ENCODE measurements at places on chromosomes 5 and 9.

GRCh38 chr5:83744821-83745220, 24.2 kb upstream of the HAPLN1 start:
- DNase-seq, result no peak

GRCh38 chr9:120387257-120388002, 192.5 kb downstream of the CDK5RAP2 start:
- DNase-seq, result no peak

DNA sequence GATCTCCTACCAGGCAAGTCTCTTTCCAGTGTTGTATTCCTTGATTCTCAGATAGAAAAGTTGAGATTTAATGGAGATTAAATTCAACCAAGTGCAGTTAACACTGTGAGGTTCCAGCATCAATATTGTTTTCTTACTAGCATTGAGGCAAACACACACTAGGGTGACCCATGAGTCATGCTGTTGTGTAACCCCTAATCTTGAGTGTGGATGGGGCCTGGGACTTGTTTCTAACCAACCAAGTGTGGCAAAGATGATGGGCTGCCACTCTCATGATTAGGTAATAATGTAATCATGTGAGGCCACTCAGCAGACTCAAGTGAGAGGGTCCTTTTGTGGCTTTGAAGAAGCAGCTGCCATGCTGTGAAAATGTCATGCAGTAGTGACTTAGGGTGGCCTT, 394.2 kb downstream of the IRX2 start:
- no peak for DNase-seq

DNA sequence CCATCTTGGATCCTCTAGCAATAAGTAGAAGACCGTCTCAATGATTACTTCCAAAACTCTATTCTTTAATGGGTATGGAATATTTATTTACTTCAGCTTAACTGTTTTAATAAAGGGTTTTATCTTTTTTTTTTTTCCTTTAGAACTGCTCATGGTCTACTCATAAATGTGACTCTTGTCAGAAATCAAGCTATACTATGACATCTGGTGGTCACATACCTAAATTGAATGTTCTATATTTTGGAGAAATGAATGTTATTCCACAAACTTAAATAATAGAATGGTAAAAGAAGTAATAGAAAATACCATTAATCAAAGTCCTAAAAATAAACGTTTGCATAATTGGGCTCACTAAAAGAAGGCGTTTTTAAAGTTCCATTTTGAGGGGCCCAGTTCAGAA, 131.2 kb upstream of the PLCXD3 start:
- DNase-seq, result no peak

DNA sequence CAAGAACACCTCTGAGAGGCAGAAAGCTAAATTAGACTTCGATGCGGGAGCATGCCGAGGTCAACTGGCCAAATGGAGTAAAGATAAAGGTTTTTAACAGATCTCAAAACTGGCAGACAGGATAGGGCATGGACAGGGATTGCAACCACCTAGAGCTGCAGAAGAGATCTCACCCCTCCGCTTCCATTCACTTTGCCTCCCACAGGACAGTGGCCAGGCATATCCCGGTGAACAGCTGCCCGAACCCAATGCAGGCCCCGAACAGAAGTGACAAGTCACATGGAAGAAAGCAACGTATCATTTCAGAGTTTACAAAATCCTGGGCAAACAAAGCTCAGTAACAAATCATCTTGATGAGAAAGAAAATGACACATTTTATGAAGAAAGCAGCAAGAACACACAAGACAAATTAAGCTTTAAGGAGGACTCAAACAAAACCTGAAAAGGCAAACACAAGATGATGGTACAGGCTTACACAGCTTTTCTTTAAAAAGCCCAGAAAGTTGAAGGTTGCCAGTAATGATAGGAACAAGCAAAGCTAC, 18.4 kb downstream of the RNF130 start:
- no peak for DNase-seq

DNA sequence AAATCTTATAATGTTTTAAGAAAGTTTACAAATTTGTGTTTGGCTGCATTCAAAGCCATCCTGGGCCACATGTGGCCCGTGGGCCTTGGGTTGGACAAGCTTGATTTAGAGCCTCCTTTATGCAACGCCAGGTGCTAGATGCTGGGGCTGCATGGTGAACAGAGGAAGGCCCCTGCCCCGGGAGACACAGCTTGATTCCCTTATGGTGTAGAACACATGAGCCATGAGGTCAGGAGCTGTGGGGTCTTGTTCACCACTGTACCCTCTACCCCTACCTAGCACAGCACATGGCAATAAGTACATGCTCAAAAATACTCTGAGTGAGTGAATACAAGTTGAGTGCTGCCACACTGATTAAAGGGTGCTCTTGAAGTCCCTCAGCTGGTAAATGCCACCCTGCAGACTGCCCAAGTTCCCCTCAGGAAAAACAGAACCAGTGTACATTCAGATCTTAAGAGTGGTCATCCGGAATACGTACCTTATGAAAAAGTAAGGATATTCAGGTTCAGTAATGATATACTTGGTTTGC, 71.9 kb downstream of the ARRDC3 start:
- no peak for DNase-seq

DNA sequence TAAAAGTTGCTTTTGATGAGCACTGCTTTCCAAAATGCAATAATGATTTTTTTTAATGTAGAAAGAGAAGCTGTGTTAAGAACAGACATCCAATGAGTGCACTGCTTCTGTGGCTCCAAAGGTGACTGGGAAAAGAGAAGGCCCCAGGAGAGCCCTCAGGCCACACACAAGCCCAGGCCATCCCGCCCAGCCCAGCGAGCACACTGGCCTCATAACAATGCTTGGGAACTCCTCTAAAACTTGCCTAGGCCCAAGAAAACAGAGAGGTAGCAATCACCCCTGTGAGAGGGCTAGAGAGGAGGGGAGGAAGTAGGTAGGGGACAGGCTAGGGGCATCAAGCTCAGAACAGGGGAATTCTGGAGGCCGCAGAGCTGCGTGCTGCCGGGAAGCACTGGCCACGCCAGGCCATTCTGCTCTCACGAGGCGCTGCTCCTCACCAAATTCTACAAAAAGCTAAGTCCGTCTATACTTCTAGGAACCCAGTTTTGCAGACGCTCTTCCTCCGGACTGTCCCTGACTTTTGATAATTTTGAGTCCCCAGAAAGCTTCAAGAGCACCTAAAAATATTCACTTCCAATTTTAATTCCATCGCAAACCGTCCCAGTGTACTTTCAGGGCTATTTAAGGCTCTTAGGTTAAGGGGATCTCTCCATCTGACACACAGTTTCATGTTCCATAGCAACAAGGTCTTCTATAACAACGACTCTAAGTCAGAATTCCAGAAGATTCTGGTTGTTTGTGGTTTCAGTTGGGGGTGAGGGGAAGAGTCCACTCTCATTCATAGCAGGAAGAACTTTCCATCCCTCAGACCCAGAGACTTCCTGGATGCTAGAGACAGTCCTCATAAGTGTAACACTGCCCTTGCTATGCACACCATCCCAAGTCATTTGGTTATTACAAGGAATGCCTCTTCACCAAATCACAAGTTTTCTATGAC, 51.0 kb downstream of the HABP4 start:
- DNase-seq, result no peak

DNA sequence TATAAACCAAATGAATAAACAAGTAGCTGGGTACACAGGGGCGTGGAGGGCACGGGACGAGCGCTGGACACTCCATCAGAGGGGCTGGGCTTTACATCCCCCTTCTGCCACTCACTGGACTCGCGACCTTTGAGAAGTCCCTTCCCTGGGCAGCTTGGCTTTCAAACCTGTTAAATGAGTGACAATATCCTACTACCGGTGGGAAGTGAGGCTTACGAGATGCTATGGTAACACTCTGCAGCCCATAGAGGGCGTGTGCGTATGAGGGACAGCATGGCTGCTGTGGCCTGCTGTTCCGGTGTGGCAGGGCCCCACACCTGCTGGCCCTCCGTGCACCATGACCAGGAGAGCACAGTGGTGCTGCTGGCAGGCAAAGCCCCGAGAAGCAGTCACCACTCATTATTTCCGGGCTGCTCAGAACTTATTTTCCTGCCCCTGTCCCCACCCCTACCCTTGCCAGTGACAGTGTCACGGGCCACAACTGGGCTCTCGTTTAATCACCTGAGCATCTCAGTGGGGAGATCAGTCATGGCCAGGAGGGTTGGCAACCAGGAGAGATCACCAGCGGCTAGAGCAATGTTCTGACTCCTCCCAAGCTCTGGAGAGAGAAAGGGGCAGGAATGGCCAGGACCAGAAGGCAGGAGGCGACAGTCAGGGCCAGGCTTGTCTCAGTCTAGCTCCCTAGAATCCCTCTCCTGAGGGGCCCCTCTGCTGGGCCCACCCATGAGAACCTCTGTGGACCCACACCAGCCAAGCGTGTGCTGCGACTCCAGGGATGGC, 10.5 kb downstream of the CLTB start:
- no peak for DNase-seq

DNA sequence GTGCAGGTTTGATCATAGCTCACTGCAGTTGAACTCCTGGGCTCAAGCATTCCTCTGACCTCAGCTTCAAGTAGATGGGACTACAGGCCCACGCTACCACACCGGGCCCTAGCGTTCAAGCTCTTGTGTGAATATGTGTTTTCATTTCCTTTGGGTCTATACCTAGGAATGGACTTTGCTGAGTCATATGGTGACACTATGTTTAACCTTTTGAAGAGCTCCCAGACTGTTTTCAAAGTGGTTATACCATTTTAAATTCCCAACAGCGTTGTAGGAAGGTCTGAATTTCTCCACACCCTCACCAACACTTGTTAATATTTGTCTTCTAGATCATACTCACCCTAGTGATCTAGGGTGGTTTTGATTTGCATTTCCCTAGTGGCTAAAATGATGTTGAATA, 33.5 kb downstream of the FAF2 start:
- peak; percentile 4 for DNase-seq

DNA sequence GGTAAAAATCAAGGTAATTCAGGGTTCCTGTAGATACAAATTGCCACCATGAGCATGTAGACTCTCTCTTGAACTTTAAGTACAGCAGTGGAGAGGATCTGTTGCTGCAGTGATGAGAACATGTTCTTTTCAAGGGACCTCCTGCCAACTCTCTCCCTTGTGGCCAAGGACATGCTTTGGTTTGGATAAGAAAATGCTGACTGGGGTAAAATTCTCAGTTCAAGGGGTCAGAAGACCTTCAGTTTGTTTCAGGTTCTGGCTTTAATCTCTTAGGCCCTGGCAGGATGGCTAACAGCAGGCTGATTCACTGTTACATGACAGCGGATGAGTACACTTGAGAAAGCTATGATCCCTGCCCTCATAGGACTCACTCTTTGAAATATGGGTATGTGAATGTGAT, 299.2 kb upstream of the NMUR2 start:
- DNase-seq, result no peak

DNA sequence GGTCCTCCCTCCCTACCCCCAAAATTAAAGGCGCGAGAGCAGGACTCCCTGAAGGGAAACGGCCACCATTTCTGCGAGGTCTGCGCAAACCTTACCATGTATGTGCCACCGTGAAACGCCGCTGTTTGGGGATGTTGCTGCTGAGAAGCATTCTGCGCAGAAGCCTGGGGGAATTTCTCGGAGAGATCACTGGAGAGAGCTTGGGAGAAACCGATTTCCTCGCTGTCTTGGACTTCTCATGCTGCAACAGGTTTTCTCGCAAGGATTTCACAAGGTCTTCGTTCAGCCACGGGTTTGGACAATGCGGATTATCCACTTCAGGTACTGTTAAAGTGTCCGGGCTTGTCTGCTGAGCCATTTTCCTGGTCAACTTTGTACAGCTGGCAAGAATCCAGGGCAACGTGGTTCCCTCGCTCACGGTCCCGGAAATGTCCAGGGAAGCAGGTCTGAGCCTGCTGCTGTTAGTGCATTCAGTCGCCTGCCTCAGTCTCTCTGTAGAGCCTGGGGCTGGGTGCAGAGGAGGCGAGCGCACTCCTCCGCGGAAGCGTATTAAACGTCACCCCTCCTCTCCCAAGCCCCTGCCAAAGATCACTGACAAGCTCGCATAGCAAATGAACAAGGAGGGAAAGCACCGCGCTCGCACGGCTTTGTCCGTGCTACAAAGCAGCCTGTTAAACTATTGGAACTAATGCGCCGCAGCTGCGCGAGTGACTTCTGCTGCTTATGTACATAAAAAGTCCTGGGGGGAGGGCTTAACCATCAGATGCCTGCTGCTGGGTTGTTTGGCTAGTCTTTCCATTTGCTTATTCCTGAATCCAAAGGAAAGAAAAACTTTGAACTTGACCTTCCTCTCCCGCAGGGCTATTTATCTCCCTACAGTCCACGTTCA, 125.1 kb downstream of the PDE4D start:
- peak; percentile 15 for DNase-seq

DNA sequence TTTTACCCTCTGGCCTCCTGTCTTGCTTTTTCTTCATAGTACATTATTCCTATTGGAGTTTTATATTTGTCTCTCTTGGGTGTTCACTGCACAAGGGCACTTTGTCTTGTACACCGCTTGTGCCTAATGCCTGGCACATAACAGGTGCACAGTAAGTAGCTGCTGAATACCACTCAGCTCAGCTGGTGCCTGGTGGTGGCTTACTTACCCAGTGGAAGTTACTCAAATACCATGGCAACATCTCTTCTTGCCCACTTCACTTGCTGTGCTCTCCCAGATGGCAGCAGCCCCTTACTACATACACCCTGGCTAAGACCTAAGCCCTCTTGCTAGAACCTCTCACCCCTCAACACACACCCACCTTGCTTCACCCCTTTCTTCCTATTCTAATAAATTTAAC, 11.3 kb upstream of the SKP1 start:
- no peak for DNase-seq

DNA sequence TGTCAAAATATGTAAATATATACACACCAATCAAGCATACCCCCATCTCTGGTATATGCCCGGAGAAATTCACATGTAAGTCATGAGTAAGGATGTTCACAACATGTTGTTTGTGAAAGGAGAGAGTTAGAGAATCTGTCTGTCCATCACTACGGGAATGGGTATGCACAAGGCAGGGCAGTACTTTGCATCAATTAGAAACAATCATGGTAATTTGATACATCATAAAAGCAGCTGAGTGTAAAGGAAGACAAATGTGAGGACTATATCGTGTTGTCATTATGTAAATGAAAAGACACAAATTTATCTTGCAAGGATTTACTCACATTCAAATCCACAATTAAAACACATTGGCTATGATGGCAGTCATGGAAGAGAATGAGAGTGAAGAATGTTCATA, 146.7 kb downstream of the SV2C start:
- no peak for DNase-seq

GRCh38 chr9:20207176-20207575, 415.1 kb downstream of the MLLT3 start:
- no peak for DNase-seq

- no peak for DNase-seq
Measured at GRCh38 chr5:157540124-157540523, 35.5 kb downstream of the ADAM19 start.

Measured in activated CD4-positive, alpha-beta T cell treated with anti-CD3 and anti-CD28 coated beads, Interleukin-2, amount 50 U/mL, for 48 hours (primary cell).